Large intestine (tissue), 12 donors: ENCODE measurements at places on chromosomes 1 and 21. TPM values are rescaled to one million over a fixed set of nuclear protein-coding genes. Genes with fewer than 3 reads are reported as not detected.

Gene ZMYM4
- polyA plus RNA-seq = 33.4 TPM

Gene IFI44
- 14.5 TPM for polyA plus RNA-seq

Gene USP25
- 24.9 TPM for polyA plus RNA-seq

Gene TSPAN2
- polyA plus RNA-seq = 14.0 TPM

Gene PLD5
- polyA plus RNA-seq = 0.36 TPM

Gene LDLRAD1
- polyA plus RNA-seq = 0.51 TPM

DNA sequence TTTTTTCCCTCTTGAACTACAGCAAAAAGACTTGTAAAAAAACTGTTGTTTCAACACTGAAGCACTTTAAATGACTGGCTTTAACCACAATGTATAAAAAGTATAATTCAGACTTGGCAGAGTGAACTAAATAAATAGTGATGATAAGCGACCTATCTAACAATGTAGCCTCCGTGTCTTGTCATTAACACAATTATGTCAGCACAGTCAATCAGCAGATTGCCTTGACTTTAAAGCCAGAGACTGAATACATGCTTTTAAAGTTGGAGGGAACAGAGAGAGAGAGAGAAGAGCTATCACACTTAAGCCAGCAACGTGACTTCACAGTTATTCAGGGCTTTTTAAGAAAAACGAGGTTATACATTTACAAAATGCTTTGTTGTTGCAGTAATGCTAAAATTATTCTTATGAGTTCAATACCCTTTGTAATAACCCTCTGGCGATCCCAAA, 378.1 kb downstream of the LMO4 start:
- peak overlapping the region; percentile 72 for H3K27ac ChIP-seq
- H3K4me3 ChIP-seq = no peak overlapping the region
- peak; percentile 65 for DNase-seq
- H3K36me3 ChIP-seq = no peaks in the 10 kb centered on the region

DNA sequence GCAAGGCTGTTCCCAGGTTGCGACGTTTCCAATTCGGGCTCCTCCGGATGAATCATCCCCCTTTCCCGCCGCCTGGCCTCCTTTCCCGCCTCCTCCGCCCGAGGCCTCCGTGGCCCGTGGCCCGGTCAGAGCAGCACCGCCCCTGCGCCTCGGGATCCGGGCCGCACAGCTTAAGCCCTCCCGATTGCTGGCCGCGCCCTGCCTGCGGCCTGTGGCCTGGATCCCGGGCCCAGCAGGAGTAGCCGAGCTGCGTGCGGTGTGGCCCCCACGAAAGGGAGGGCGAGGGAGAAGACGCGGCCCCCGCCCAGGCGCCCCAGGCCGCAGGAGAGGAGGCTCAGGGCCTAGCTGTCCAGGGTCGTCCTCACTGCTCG, 1.0 kb downstream of the TMEM200B start:
- H3K36me3 ChIP-seq = peaks cover 8% of the 10 kb centered on the region
- DNase-seq = no peak
- H3K4me1 ChIP-seq = peaks cover 22% of the 10 kb centered on the region
- peak overlapping the region; percentile 61 for H3K4me3 ChIP-seq

DNA sequence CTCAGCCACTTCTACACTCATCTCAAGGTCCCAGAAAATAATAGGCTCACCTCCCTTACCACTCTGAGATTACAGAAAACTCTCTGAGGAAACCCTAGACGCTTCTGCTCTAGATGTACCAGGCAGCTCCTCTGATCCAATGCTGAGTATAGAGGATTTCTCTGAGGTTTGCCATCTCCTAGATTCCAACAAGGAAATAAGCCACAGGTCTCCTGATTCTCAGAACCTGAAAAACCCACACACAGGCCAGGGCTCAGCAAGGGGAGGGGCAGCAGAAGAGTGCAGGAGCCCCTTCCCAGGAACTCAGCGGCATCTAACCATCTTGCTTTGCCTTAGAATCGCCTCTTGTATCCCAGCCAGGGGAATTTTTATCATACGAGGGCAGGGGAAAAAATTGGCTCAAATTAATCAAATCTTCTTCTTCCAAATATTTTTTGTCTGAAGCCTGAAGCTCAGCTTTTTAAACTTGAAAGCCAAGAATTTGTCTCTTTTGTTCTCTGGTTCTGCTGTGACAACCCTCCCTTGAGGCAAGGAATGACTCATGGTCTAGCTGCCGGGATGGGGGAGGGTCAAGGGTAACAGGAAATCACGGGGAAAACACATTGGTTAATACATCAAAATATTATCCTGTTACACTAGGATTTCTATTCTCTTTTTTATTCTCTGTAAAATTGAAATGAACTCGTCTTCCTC, 30.8 kb downstream of the GORAB start:
- H3K27me3 ChIP-seq = peaks cover 2% of the 10 kb centered on the region
- H3K4me1 ChIP-seq = no peaks in the 10 kb centered on the region
- no peak overlapping the region for H3K27ac ChIP-seq
- peak; percentile 20 for DNase-seq

- no peak for DNase-seq
- peaks cover 49% of the 10 kb centered on the region for H3K36me3 ChIP-seq
- no peak overlapping the region for H3K27ac ChIP-seq
- H3K4me1 ChIP-seq = peaks cover 35% of the 10 kb centered on the region
Measured at GRCh38 chr1:151368393-151369301, 3.9 kb downstream of the SELENBP1 start.

GRCh38 chr1:7991504-7992440, 30.3 kb downstream of the PARK7 start:
- H3K36me3 ChIP-seq = peaks cover 8% of the 10 kb centered on the region
- H3K27me3 ChIP-seq = no peaks in the 10 kb centered on the region
- no peak overlapping the region for H3K4me3 ChIP-seq
- no peak overlapping the region for H3K27ac ChIP-seq

DNA sequence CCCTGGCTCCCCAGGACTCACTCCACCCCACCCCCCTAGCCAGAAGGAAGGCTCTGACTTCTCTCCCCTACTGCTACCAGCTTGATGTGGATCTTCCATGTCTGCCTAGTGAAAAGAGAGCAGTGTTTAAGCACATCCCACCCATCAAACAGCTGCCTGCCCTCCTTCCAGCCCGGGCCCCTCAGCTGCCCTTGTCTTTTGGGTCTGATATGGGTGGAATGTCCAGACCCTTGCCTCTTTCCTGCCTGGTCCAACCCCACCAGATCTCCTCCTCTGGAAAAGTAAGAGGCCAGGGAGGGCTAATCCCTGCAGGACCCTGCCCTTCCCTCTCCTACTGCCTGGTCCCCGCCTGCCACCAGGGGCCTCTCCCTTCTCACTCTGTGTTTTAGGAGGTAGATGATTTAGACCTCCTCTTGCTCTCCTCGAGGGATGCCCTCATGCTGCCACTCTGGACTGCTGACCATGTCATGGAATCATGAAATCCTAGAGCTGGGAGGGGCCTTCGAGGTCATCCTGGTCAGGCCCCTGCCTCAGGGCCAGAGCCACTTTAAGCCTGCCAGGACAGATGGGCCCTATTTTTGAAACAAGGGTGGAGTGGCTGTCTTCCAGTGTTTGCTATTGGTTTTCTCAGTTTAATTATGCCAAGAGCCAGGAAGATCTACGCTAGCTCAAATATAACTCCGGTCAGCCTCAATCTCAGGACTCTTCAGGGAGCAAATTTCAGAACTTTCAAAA, 15.8 kb upstream of the HSPG2 start:
- no peak for DNase-seq
- no peak overlapping the region for H3K27ac ChIP-seq
- H3K4me3 ChIP-seq = no peak overlapping the region
- H3K36me3 ChIP-seq = no peaks in the 10 kb centered on the region
- peaks cover 7% of the 10 kb centered on the region for H3K4me1 ChIP-seq

DNA sequence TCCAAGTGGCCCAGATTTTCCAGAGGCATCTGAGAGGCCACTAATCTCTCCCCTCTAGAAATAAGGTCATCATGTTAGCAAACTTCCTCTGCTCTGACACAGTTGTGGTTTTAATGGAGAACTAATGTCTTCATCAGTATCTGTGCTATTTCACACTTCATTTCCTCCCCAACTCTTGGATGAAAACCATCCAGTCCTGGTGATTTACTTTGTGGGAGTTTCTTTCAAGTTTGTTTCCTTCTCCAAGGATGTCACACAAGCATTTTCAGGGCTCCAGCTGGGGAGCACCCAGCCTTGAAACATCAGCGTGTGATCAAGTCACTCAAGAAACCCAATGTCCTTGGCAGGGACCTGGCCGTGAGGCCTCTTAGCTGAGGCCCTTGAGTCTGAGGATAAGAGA, 38.8 kb downstream of the TBX15 start:
- no peak overlapping the region for H3K4me3 ChIP-seq
- DNase-seq = no peak
- no peak overlapping the region for H3K27ac ChIP-seq
- peaks cover 9% of the 10 kb centered on the region for H3K4me1 ChIP-seq
- no peaks in the 10 kb centered on the region for H3K27me3 ChIP-seq
- H3K36me3 ChIP-seq = no peaks in the 10 kb centered on the region

GRCh38 chr21:45319461-45320211, 31.9 kb upstream of the POFUT2 start:
- no peak overlapping the region for H3K4me3 ChIP-seq
- H3K27me3 ChIP-seq = no peaks in the 10 kb centered on the region
- DNase-seq = no peak
- peaks cover 20% of the 10 kb centered on the region for H3K4me1 ChIP-seq
- peak overlapping the region; percentile 33 for H3K27ac ChIP-seq

- peaks cover 46% of the 10 kb centered on the region for H3K27me3 ChIP-seq
- H3K27ac ChIP-seq = no peak overlapping the region
- H3K36me3 ChIP-seq = no peaks in the 10 kb centered on the region
- H3K4me1 ChIP-seq = peaks cover 7% of the 10 kb centered on the region
- DNase-seq = no peak
Measured at GRCh38 chr1:210246447-210246846, 13.9 kb downstream of the SERTAD4 start.

DNA sequence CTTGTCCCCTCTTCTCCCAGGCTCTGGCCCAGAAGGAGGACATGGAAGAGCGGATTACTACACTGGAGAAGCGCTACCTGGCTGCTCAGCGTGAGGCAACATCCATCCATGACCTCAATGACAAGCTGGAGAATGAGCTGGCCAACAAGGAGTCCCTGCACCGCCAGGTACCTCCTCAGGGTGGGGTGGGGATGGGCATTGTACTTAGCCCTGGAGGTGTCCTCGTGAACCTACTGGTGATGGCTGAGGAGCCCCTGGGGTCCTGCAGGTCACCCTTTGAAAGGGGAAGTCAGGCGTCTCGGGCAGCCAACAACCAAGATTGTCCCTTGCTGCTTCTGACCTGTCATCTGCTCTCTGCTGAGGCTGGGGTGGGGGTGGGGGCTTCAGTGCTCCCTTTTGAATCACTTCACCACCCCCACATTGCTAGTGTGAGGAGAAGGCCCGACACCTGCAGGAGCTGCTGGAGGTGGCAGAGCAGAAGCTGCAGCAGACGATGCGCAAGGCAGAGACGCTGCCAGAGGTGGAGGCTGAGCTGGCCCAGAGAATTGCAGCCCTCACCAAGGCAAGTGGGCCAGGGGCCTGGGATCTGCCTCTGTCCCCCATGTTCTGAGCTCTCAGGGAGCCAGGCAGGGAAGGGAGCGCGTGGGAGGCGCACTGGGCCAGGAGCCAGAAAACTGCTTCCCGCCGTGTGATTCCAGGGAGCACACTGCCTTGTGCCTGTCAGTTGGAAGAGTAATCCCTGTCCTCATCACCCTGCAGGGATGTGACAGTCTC, 19.7 kb downstream of the PPFIA4 start:
- no peaks in the 10 kb centered on the region for H3K4me1 ChIP-seq
- peaks cover 7% of the 10 kb centered on the region for H3K27me3 ChIP-seq
- no peak overlapping the region for H3K4me3 ChIP-seq

DNA sequence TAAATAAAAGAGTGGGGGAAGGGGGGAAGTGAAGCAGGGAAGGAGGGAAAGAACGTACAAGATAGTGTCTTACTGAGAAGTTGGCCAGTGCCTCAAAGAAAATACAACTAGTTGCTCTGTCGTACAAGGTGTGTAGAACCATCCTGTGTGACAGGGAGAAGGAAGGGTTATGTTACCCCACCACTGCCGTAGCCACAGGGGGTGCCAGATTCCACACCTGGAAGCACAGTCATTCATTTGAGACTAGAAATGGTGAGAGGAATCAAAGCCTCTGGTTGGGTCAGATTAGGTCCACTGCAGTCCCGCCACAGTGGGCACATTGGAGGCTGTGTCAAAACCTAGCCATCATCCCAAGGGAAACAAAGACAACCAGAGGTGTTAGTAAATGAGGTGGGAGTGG, 2.7 kb upstream of the ERI3 start:
- DNase-seq = no peak
- H3K4me3 ChIP-seq = no peak overlapping the region
- H3K27ac ChIP-seq = no peak overlapping the region

GRCh38 chr1:55310505-55310971, 95.4 kb upstream of the USP24 start:
- no peak overlapping the region for H3K4me3 ChIP-seq
- H3K4me1 ChIP-seq = no peaks in the 10 kb centered on the region
- no peak overlapping the region for H3K27ac ChIP-seq

DNA sequence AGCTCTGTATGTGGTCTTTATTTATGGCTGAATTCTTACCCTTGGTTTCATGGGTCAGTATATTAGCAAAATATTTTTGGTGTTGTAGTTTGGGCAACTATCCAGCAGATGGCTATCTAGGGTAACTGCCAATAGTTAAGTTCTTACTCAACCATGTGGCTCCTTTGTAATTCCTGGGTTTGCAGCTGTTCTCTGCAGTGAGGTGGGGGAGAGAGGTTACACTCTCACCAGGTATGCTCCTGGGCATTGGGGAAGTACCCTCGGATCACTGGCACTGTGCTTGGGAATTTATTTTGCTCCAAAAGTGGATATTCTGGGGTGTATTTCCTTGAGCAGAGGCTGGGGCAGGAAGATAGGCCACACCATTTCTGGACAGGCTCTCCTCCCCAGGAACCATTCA, 436.7 kb upstream of the TMPRSS15 start:
- no peaks in the 10 kb centered on the region for H3K36me3 ChIP-seq
- no peak for DNase-seq
- no peaks in the 10 kb centered on the region for H3K27me3 ChIP-seq
- no peak overlapping the region for H3K4me3 ChIP-seq
- no peak overlapping the region for H3K27ac ChIP-seq

- no peak overlapping the region for H3K27ac ChIP-seq
- peak; percentile 50 for DNase-seq
- H3K36me3 ChIP-seq = no peaks in the 10 kb centered on the region
- no peak overlapping the region for H3K4me3 ChIP-seq
Measured at GRCh38 chr1:220330265-220330664, 58.0 kb upstream of the RAB3GAP2 start.

GRCh38 chr1:186717286-186717685, 37.1 kb upstream of the PTGS2 start:
- DNase-seq = no peak
- no peak overlapping the region for H3K4me3 ChIP-seq
- H3K4me1 ChIP-seq = no peaks in the 10 kb centered on the region
- no peaks in the 10 kb centered on the region for H3K27me3 ChIP-seq

DNA sequence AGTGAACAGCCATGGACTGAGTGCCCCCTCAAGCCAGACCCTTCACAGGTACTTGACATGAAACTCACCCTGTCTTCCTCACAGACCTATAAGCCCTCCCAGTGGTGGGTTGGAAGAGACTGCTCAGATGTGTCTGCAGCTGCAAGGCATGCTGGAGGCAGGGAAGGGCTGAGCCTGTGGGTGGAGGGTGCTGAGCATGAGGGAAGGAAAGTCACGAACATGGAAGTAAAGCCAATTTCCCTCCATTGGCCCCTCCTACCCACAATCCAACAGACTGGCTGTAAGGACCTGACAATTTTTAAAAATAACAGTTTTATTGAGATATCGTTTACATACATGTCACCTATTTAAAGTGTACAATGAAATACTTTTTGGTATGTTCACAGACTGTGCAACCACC, 44.1 kb downstream of the RCSD1 start:
- H3K27me3 ChIP-seq = no peaks in the 10 kb centered on the region
- no peaks in the 10 kb centered on the region for H3K4me1 ChIP-seq
- no peak overlapping the region for H3K4me3 ChIP-seq
- no peak for DNase-seq
